H4 (cell line): ENCODE measurements at places on chromosomes 6 and 20. TPM values are rescaled to one million over a fixed set of nuclear protein-coding genes. Genes with fewer than 3 reads are reported as not detected.

The MATN4 gene
- not detected in 2 replicates for total RNA-seq

The CCN5 gene
- 0.77 and 4.2 TPM in 2 replicates for total RNA-seq

The PPIL6 gene
- 1.0 TPM in 1 of 2 replicates, not detected in the other for total RNA-seq

The GNMT gene
- not detected in 2 replicates for total RNA-seq

The SLC17A3 gene
- 0.39 TPM in 1 of 2 replicates, not detected in the other for total RNA-seq

The NKAIN2 gene
- total RNA-seq = 0.23 and 0.45 TPM in 2 replicates

The LGSN gene
- 0.23 TPM in 1 of 2 replicates, not detected in the other for total RNA-seq

The C20orf204 gene
- total RNA-seq = 0.08 TPM in 1 of 2 replicates, not detected in the other

GRCh38 chr6:169250660-169251059 lies 3.0 kb downstream of the THBS2 start:
- peak; percentile 62 for DNase-seq

DNA sequence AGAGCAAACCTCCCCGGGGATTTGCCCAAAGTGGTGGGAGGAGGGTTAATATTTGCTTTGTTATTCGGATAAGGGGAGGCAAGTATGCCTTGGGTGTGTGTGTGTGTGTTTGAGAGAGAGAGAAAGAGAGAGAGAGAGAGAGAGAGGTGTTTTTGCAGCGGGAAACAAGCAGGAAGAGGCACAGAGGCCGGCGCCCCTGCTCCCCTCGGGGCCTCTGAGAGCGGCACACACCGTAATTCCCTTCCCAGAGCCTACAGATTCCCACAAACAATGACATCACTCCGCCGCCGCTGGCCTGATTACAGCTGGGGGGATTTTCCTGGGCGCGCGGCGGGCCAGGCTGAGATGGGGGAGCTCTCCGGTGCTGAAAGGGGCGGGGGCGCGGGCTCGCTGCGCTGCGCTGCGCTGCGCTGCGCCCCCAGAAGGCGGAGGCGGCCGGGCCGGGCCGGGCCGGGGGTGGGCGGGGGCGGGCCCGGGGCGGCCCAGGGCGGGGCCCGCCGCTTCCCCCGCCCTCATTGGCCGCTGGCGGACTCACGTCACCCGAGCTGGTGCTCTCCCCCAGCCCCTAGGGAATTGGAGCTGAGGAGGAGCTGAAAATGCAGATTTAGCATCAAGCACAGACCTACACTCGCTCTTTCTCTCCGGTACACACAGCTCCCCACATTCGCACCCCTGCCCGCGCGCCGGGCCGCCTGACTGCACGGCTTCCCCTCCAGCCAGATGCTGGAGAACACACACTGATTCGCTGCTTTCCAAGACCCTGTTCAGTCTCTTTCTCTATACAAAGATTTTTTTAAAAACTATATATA lies at the start of gene PCSK2:
PCSK2 (plus strand) TSS at position 631 of the 809 bp plus-strand sequence. CDS start 266 bp downstream, outside the sequence.
- DNase-seq = peak; percentile 60

- DNase-seq = no peak
Measured at GRCh38 chr6:90227673-90228072, 69.0 kb downstream of the BACH2 start.

- DNase-seq = no peak
Measured at GRCh38 chr6:88775866-88776571, 187.4 kb downstream of the RNGTT start.

DNA sequence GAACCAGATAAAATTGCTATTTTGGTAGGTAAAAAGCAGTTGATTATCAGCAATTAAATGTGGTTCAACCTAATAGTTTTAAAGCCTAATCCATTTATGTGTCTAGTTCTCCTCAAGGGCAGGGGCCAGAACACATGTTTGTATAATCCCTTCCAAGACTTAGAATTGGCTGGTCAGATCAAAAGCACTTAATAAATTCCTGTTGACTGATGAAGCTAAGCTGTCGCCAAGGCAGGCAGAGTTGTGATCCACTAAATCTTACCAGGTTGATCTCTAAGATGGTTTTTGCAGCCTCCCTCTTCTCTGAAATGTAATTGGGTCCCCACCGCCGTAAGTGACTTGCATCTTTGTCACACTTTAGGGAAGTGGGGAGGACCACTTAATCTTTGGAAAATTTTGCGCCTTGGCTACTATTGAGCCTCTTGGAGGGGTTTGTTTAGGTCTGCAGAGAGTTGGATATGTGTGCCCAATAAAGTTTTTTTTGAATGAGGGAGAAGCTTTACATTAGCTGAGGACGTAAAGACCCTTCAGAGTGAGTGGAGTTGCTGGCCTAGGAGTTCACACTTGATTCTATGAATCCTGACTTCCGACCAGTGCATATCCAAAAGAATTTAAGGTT lies 65.9 kb downstream of the PHF20 start:
- no peak for DNase-seq

DNA sequence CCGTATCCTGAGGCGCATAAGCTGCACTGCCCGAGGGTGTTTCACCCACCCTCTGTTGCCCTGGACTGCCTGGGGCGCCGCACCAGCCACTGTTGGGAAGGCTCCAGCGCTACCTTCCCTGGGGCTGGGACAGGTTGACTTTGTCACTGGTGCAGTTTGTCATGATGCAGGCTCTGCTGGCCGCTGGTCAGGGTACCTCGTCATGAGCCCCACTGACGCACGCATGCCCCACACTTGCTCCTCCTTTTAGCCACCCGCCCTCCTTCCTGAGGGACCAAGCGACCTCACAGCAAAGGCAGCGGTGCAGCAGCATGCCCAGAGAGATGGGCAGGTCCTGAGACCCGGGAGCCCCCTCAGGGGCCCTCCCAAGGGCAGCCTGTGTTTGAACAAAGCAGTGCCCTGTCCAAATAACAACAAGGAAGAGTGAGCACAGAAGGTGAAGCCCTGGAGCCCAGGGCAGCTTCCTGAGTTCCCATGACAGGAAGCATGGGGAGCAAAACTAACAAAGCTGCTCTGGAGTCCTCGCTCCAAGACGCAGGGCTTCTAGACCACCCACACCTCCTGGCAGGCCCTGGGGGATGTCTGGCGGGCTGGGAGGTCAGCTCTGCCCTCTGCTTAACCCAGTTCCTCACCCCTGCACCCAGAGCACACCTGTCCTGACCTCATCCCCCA lies 50.1 kb upstream of the SMOC2 start:
- DNase-seq = no peak

GRCh38 chr6:125166711-125167110 lies 13.1 kb downstream of the TPD52L1 start:
- DNase-seq = no peak

DNA sequence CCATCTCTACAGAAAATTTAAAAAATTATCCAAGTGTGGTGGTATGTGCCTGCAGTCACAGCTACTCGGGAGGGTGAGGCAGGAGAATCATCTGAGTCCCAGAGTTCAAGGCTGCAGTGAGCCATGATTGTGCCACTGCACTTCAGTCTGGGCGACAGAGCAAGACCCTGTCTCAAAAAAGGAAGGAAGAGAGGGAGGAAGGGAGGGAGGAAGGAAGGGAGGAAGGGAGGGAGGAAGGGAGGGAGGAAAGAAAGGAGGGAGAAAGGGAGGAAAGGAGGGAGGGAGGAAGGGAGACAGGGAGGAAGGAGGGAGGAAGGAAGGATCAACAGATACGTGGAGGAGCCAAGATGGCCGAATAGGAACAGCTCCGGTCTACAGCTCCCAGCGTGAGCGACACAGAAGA lies 90.1 kb downstream of the ZNF217 start:
- no peak for DNase-seq

DNA sequence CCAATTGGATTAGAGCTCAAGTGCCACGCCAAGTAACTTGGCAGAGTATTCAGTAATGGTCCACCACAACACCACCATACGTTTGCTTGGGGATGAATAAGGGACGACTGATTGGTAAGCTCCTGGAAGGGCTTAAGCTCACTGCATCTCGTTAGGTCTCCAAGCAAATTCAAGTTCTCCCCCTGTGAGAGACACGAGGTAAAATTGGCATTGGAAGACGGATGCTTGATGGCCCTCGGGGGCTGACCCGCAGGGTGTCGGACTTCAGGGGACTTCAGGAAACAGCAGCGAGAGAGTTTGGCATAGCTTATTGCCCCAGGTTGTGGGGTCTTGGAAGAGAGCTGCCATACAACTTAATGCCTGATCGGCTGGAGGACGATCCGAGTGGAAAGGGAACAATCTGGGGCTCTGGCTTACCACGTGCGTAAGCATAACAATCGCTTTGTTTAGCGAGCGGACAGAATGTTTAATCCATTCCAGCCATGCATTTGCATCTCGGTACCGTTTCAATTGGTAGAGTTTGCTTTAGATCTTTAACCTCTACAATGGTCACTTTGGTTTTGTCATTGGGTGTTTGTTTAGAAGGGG lies 4.8 kb upstream of the ZNFX1 start:
- DNase-seq = no peak

DNA sequence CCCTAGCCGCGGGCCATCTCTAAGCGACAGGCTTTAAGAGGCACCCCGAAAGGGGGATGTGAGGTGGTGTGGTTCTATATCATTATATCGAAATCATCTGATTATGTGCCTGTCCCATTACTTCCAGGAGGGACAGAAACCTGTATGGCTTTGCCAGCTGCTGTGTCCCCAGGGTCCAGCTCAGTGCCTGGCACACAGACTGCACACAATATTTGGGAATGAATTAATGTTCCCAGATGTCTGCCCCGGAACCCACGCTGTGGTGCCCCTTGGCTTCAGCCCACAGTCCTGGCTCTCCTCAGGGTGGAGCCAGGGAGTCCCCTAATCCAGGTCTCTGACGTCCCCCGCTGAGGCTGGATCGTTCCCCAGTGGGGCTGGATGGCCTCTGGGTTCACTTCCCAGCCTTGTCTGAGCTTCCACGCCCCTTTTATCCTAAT lies 8.9 kb upstream of the AHCY start:
- DNase-seq = no peak

GRCh38 chr20:20353576-20353975 lies 14.3 kb upstream of the INSM1 start:
- no peak for DNase-seq

DNA sequence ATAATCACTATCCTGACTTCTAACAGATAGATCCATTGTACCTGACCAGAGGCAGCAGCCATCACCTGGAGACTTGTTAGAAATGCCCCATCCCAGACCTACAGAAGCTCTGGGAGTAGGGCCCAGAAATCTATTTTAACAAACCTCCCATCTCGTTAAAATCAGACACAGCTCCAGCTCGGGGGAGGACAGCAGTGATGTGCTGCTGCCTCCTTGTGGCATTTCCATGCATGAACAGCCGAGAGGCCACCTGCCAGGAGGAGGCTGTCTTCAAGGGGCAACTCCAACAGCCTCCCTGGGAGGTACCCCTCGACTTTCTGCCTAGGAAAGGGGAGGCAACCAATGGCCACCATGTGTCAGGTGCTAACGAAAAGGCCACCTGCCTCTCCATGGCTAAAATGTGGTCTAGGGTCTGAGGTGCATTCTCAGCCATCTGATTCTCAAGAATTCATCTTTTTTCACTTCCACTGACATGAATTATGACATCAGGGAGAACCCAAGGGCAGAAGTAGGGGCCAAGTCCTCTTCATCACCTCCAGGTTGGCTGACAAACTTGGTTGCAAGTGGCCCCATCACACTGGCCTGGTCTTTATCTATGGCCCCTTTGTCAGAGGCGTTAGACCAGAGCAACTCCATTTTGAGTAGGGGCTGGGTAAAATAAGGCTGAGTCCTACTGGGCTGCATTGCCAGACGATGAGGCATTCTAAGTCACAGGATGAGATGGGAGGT lies 12.2 kb upstream of the KCNK15 start:
- peak; percentile 67 for DNase-seq

- DNase-seq = peak; percentile 48
Measured at GRCh38 chr6:145015739-145016558, 719.4 kb downstream of the EPM2A start.
